HCT116 (cell line): ENCODE measurements at places on chromosomes 11 and 22. TPM values are rescaled to one million over a fixed set of nuclear protein-coding genes. Genes with fewer than 3 reads are reported as not detected.
A peak's percentile ranks its signal among the peaks of the same experiment; 100 is the strongest.

GRCh38 chr22:50316114-50317065 lies 8.9 kb upstream of the PLXNB2 start:
- DNase-seq = no peak

DNA sequence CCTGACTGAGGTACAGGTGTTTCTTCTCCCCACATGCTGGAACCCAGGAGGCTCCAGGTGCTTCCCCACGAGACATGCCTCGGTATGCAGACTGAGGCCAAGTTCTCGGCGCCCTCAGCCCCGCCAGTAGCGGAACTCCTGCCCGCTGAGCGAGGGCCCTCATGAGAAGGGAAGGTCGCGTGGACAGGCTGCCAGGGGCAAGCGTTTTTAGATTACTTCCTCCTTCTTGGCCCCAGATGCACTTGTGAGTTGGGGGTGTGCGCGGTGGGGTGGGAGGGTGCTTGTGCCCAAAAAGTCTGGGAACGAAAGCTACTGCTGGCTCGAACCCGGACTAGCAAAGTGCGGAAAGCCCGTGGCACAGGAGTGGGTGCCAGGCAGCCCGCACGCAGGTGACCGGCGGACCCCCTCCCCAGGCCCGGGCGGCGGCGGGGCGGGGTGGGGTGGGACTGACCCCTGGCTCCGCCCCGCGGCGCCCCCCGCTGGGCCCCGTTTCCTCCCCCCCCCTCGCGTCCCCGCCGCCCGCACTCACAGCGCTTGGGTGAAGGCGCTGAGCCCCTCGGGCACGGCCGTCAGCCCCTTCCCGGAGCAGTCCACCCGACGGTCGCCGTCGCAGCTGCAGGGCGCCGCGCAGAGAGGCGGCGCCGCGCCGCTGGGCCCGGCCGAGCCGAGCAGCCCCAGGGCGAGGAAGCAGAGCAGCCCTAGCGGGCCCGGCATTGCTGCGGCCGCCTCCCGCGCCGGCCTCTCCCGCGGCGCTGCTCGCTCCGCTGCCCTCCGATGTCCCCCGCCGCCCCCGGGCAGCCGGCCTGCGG lies 797 bp downstream of the LGR4 start:
- no peak for DNase-seq

GRCh38 chr22:49995041-49995360 lies 17.6 kb downstream of the IL17REL start:
- DNase-seq = no peak

- DNase-seq = no peak
Measured at GRCh38 chr11:12808519-12808918, 134.3 kb downstream of the TEAD1 start.

- DNase-seq = peak; percentile 33
Measured at GRCh38 chr22:23376256-23376655, 195.9 kb downstream of the BCR start.

DNA sequence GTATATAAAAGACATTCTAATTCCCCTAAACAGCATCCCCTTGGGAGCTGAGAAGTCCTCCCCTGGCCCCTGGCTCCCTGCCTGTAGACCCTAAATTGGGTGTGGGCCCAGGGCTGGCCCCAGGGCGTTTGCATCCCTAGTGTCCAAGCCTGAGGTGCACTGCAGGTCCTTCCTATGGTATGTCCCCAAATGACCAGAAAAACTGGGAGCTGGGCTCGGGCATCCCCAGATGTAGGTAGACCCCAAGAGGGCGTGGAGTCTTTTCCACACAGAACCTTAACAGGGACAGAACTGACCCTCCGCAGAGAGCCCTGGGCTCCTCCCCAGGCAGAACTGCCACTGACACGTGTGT lies 782 bp upstream of the OSBPL5 start:
- no peak for DNase-seq

GRCh38 chr22:16831257-16831656 lies 6.0 kb upstream of the XKR3 start:
- DNase-seq = no peak

DNA sequence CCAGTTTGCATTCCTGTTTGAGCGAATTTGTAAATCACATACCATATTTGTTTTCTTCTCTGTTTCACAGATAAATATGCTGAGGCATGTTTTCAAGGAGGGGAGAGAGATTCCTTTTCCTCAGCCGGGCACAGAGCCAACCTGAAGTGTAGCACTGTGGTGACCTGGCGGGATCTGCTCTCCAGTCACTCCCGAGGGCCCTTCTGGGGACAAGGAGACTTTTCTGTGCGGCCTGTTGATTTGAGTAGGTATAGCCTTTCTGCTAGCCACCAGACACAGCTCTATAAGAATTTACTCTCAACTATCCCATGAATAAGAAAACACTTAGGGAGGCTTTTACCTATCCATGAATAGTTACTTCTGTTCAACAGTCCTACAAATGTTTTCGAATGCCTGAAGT lies 63.5 kb upstream of the FDX1 start:
- no peak for DNase-seq

GRCh38 chr11:13927481-13927880 lies 35.0 kb upstream of the SPON1 start:
- DNase-seq = no peak

DNA sequence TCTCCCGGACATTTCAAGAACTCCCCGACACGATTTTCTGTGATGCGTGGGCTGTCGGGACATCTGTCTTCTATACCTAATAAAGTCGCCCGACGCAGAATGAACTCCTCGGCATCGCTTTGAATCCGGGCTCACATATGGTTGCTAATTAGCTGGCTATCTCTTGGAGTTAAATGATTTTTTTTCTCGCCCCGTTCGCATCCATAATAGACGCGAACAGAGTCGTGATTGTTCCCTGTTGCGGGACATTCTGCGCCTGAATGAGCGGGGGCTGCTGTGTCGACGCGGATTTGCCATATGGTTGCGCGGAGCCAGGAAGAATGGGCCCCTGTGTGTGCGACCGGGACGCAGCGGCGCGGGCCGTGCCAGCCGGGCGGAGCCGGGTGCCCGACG lies 16.4 kb downstream of the CDKN1C start:
- DNase-seq = no peak

GRCh38 chr11:2940921-2941821 lies 12.0 kb upstream of the PHLDA2 start:
- DNase-seq = no peak

GRCh38 chr11:12642040-12642439 lies 32.2 kb upstream of the TEAD1 start:
- DNase-seq = no peak

- no peak for DNase-seq
Measured at GRCh38 chr11:30358536-30358935, 35.6 kb downstream of the ARL14EP start.

DNA sequence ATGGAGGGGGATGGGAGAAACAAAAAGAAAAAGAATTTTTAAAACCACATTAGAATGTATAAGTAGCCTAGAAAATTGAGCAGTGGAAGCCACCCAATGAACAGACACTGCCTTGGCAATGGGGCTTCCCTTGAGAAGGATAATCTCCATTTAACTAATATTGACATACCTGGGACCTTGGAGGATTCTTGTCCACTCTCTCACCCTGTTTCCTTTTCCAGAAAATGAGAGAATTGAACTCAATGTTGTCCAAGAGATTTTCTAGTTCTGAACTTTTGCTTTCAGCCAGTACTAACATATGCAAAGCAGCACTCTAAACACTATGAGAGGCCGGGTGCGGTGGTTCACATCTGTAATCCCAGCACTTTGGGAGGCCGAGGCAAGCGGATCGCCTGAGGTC lies 524 bp downstream of the MS4A8 start:
- DNase-seq = no peak

DNA sequence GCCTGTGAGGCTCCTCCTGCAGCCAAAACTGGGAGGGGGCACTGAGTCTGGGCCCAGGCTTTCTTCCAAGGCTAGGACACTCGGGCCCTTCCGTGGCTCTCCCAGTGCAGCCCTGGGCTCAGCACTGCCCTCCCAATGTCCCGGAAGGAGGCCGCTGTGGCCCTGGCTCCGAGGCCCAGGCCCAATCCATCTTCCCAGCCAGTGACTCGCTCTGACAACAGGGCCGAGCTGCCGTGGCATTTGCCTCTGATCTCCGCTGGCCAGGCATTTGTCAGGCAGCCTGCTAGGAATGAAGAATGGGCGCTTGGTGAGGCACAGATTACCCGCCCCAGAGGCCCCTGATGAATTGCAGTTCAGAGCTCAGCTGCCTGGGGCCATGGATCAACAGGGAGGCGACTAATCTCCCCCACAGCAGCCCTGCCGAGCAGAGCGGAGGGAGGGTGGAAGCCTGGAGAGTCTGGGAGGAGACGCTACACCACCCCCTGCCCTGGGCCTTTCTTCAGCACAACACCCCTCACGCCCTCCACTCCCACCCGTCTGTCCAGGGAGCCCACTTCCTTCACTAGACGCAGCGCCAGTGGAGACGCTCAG lies 8.3 kb downstream of the FXYD2 start:
- DNase-seq = no peak

DNA sequence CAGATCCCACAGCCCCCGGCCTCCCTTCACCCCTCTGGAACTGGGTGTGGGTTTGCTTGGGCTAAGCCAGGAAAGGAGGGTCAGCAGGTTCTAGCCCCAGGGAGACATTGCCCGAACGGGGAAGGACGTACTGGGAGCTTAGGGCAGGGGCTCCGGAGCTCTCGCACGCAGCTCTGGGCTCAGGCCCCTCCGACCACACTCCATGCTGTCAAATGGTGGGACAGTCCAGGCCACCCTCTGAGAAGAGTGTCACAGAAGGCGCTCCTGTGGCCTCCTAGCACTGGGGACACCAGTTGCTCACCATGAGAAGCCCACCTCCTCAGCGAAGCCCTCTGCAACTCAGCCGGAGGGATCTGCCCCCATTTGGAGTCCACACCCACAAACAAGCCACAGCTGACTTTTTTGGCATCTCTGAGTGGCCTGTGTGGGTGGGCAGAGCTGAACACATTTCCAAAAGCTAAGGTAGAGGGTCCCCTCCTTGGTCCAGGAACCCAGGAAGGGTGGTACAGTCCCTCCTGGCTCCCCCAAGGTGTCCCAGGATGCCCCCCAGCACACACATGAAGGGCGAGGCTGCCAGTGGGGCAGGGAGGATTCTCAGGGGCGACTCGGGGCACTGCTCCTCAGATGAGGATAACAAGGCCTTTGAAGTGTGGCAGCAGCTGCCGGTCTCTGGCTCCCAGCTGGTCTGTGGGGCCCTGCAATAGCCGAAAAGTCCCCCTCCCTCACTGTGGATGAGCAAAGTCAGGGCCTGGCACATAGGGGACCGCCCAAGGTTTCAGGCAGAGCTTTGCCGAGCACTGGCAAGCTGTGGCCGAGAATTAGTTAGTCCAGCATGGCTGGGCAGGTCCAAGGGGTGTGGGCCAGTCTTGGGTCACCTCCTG lies 13.0 kb upstream of the TEF start:
- DNase-seq = no peak

GRCh38 chr11:80816454-80816847 lies 1375.6 kb upstream of the TENM4 start:
- DNase-seq = no peak

DNA sequence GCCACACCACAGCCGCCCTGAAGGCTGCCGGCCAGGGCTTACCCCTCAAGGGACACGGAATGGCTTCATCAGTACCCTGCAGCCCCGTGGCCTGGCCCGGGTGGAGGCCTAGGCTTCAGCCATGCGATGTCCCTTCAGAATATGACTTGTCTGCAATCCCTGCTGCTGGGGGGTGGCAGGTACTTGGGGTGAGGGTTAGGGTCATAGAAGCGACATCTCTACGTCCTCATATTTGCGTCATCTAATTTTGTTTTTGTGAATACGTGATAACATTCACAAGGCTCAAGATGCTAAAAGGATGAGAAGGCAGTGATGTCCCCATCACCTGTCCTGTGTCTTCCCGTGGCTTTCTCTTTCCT lies 6.4 kb downstream of the CCND1 start:
- no peak for DNase-seq

DNA sequence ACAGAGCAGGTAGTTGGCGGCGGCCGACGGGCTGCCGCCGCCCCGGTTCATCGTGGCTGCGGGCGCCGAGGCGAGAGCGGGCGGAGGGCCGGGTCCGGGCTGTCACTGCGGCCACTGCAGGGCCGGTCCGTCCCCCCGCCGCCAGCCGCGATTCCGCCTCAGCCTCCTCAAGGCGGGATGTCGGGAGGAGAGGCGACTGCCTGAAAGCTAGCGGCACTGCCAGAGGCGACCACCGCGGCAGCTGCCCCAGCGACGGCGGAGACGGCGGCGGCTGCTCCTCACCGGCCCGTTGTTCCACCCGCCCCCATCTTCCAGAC lies 234 bp downstream of the SESN3 start:
- DNase-seq = no peak

- no peak for DNase-seq
Measured at GRCh38 chr11:132486060-132486459, 1046.2 kb downstream of the OPCML start.

GRCh38 chr11:116093481-116094270 lies 589.5 kb upstream of the CADM1 start:
- DNase-seq = no peak

GRCh38 chr11:35714882-35715627 lies 52.5 kb downstream of the TRIM44 start:
- no peak for DNase-seq

Gene SLC5A1
- total RNA-seq = 0.32 TPM

Gene SCGB1A1
- total RNA-seq = 2.0 TPM

Gene SOX6
- total RNA-seq = 0.81 TPM

Gene OR52I2
- total RNA-seq = not detected

Gene KLHDC7B
- total RNA-seq = 0.69 TPM

Gene KCTD14
- total RNA-seq = 15.2 TPM

Gene PAX6
- 5.3 TPM for total RNA-seq

Gene OR9I1
- total RNA-seq = not detected

Gene OR51B2
- total RNA-seq = 17.1 TPM

Gene FAR1
- 74.3 TPM for total RNA-seq

Gene C11orf16
- total RNA-seq = not detected

Gene USP2
- total RNA-seq = 5.0 TPM

Gene TM7SF2
- total RNA-seq = 52.9 TPM
